ENCODE measurements at places on chromosomes 1 and 21. TPM values are rescaled to one million over a fixed set of nuclear protein-coding genes. Genes with fewer than 3 reads are reported as not detected.
A peak's percentile ranks its signal among the peaks of the same experiment; 100 is the strongest.

GRCh38 chr1:50218344-50219120 lies 109.8 kb downstream of the ELAVL4 start:
- DNase-seq: no peak

- DNase-seq: no peak
Observed at GRCh38 chr21:41630249-41630648, 122.3 kb upstream of the TMPRSS2 start.

DNA sequence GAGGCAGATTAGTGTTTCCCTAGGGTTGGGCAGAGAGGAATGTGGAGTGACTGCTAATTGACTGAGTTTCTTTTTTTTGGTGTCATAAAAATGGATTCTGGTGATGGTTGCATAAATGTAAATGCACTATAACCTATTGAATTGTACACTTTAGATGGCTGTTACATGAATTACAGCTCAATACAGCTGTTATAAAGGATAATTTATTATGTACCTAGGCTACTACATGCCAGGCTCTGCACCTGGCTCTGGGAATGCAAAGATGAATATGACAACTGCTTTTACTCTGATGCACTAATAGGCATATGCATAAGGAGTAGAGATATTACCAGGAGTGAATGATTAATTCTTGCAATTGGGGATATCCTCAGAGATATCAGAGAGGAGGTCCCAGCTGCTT lies 345.3 kb downstream of the PTBP2 start:
- no peak for DNase-seq

DNA sequence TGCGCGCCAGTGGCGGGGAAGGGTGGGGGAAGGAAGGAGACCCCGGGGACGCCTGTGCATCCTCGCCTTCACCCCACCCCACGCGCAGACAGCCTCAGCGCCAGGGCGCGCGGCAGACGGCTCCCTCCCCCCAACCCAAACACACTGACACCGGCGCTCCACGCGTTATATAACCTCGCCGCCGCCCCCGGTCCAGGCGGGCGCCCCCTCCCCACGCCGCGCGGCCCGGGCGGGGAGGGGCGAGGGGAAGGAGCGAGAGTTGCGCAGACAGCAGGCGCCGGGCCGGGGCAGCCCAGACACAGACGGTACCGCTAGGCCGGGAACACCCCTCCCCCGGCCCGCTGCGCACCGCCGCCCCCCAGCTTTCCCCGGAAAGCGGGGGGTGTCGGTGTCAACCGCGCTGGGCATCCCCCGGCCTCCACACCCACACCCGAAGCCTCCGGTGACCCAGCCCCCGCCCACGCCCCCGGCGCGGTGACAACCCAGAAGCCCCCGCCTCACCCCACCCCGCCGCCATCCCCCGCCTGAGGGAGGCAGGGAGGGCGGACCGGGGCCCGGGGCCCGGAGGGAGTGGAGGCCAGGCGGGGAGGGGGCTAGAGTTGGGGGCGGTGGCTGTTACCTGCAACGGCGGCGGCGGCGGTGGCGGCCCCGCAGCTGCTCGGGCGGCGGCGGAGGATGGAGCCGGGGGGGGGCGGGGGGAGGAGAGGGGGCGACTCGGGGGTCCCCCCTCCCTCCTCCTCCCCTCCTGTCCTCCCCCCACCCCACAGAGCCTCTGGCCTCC lies 432 bp downstream of the AKT3 start:
- DNase-seq: peak; percentile 34

- DNase-seq: no peak
Observed at GRCh38 chr1:217140041-217140901, 417.0 kb upstream of the ESRRG start.

LYPD8 gene
- total RNA-seq: not detected

Measured in thyroid gland (tissue), 4 donors.